A549 treated with AZD2906 at 1 μM for 4 hours (cell line): ENCODE measurements at places on chromosomes 5 and 9. TPM values are rescaled to one million over a fixed set of nuclear protein-coding genes. Genes with fewer than 3 reads are reported as not detected.

PCDHGA10 gene
- total RNA-seq, result 0.02 to 0.03 TPM in 2 of 5 replicates, not detected in the others

SLC25A48 gene
- 0.11 to 0.41 TPM (median 0.24 TPM) in 5 replicates for total RNA-seq

ITGA2 gene
- total RNA-seq, result 8.6 to 11.6 TPM (median 9.6 TPM) in 5 replicates

SPATA24 gene
- 4.6 to 5.3 TPM (median 4.9 TPM) in 5 replicates for total RNA-seq

SMIM33 gene
- total RNA-seq, result not detected in 5 replicates

SUSD3 gene
- total RNA-seq, result 0.62 to 1.5 TPM (median 0.88 TPM) in 5 replicates

SLC4A9 gene
- total RNA-seq, result 0.02 to 0.03 TPM in 2 of 5 replicates, not detected in the others

SPATA31C1 gene
- total RNA-seq, result not detected in 5 replicates

SPATA31E1 gene
- total RNA-seq, result 0.01 TPM in 1 of 5 replicates, not detected in the others

CD74 gene
- total RNA-seq, result 0.07 to 0.09 TPM (median 0.08 TPM) in 3 of 5 replicates, not detected in the others

PANK3 gene
- total RNA-seq, result 14.0 to 20.8 TPM (median 16.7 TPM) in 5 replicates

SCGB3A2 gene
- total RNA-seq, result not detected in 5 replicates

PHF19 gene
- total RNA-seq, result 89.0 to 135 TPM (median 124 TPM) in 5 replicates

SNX24 gene
- 20.2 to 26.1 TPM (median 21.3 TPM) in 5 replicates for total RNA-seq

RGS7BP gene
- total RNA-seq, result not detected in 5 replicates

PLPPR1 gene
- not detected in 5 replicates for total RNA-seq

IL31RA gene
- total RNA-seq, result 1.1 to 1.4 TPM (median 1.2 TPM) in 5 replicates

PPP1R26 gene
- 17.3 to 19.8 TPM (median 19.0 TPM) in 5 replicates for total RNA-seq

GDA gene
- 0.84 to 1.1 TPM (median 0.96 TPM) in 5 replicates for total RNA-seq

STC2 gene
- total RNA-seq, result 33.4 to 49.1 TPM (median 35.8 TPM) in 5 replicates

HAVCR2 gene
- 0.17 to 0.62 TPM (median 0.24 TPM) in 5 replicates for total RNA-seq

PDZD2 gene
- 0.39 to 0.57 TPM (median 0.42 TPM) in 5 replicates for total RNA-seq

VPS13A gene
- total RNA-seq, result 7.4 to 11.6 TPM (median 9.2 TPM) in 5 replicates

MAP1B gene
- 30.7 to 55.9 TPM (median 35.1 TPM) in 5 replicates for total RNA-seq

STOM gene
- total RNA-seq, result 399 to 563 TPM (median 405 TPM) in 5 replicates

CENPK gene
- 24.2 to 31.2 TPM (median 25.5 TPM) in 5 replicates for total RNA-seq

FCN2 gene
- total RNA-seq, result not detected in 5 replicates

CTSV gene
- 13.0 to 15.3 TPM (median 14.2 TPM) in 5 replicates for total RNA-seq

SLC46A2 gene
- total RNA-seq, result 0.02 TPM in 1 of 5 replicates, not detected in the others

SLC6A3 gene
- 1.00 to 2.2 TPM (median 1.3 TPM) in 5 replicates for total RNA-seq

HSD17B4 gene
- 52.0 to 65.3 TPM (median 58.1 TPM) in 5 replicates for total RNA-seq

NUDT12 gene
- 1.5 to 1.9 TPM (median 1.7 TPM) in 5 replicates for total RNA-seq

AK1 gene
- total RNA-seq, result 40.5 to 83.7 TPM (median 75.3 TPM) in 5 replicates

C9 gene
- not detected in 5 replicates for total RNA-seq

FBLL1 gene
- total RNA-seq, result 0.07 to 0.14 TPM (median 0.11 TPM) in 4 of 5 replicates, not detected in the other

CD180 gene
- total RNA-seq, result not detected in 5 replicates

FBXL7 gene
- 1.1 to 1.6 TPM (median 1.3 TPM) in 5 replicates for total RNA-seq

PCA3 gene
- total RNA-seq, result not detected in 5 replicates

CNTLN gene
- total RNA-seq, result 4.3 to 5.8 TPM (median 4.7 TPM) in 5 replicates

OCLN gene
- 8.6 to 13.3 TPM (median 9.0 TPM) in 5 replicates for total RNA-seq

HAVCR1 gene
- 26.8 to 45.6 TPM (median 30.4 TPM) in 5 replicates for total RNA-seq

ARL14EPL gene
- total RNA-seq, result 0.11 to 0.31 TPM (median 0.25 TPM) in 5 replicates

PJA2 gene
- total RNA-seq, result 13.9 to 22.7 TPM (median 18.1 TPM) in 5 replicates

THBS4 gene
- 0.03 to 0.07 TPM (median 0.06 TPM) in 3 of 5 replicates, not detected in the others for total RNA-seq

CAPSL gene
- total RNA-seq, result not detected in 5 replicates

PCDHGA5 gene
- 0.13 to 0.17 TPM (median 0.16 TPM) in 5 replicates for total RNA-seq

HMCN2 gene
- 0.01 to 0.13 TPM (median 0.09 TPM) in 5 replicates for total RNA-seq

SPATA6L gene
- total RNA-seq, result 1.2 to 2.3 TPM (median 1.6 TPM) in 5 replicates

ZSWIM6 gene
- 3.9 to 4.7 TPM (median 4.5 TPM) in 5 replicates for total RNA-seq

OR4F3 gene
- not detected in 5 replicates for total RNA-seq

COL5A1 gene
- 28.9 to 46.9 TPM (median 42.0 TPM) in 5 replicates for total RNA-seq

ARHGEF37 gene
- 2.4 to 2.8 TPM (median 2.6 TPM) in 5 replicates for total RNA-seq

MEIKIN gene
- not detected in 5 replicates for total RNA-seq

ROR2 gene
- total RNA-seq, result 1.1 to 1.9 TPM (median 1.5 TPM) in 5 replicates

IL11RA gene
- 3.9 to 6.4 TPM (median 5.6 TPM) in 5 replicates for total RNA-seq

ABLIM3 gene
- total RNA-seq, result 23.6 to 26.4 TPM (median 24.9 TPM) in 5 replicates

PCDHA2 gene
- total RNA-seq, result 0.02 to 0.09 TPM (median 0.06 TPM) in 5 replicates

EPB41L4A gene
- 2.5 to 3.4 TPM (median 3.3 TPM) in 5 replicates for total RNA-seq

C1QTNF2 gene
- 0.04 to 0.16 TPM (median 0.09 TPM) in 5 replicates for total RNA-seq
